ENCODE measurements at places on chromosomes 13 and 19.

GRCh38 chr13:94239135-94239534, 240.3 kb downstream of the DCT start:
- DNase-seq: no peak

GRCh38 chr13:99214232-99214631, 13.6 kb downstream of the UBAC2 start:
- no peak for DNase-seq

- DNase-seq: no peak
These were observed 324.9 kb upstream of the GPC6 start for GRCh38 chr13:92901739-92902138.

DNA sequence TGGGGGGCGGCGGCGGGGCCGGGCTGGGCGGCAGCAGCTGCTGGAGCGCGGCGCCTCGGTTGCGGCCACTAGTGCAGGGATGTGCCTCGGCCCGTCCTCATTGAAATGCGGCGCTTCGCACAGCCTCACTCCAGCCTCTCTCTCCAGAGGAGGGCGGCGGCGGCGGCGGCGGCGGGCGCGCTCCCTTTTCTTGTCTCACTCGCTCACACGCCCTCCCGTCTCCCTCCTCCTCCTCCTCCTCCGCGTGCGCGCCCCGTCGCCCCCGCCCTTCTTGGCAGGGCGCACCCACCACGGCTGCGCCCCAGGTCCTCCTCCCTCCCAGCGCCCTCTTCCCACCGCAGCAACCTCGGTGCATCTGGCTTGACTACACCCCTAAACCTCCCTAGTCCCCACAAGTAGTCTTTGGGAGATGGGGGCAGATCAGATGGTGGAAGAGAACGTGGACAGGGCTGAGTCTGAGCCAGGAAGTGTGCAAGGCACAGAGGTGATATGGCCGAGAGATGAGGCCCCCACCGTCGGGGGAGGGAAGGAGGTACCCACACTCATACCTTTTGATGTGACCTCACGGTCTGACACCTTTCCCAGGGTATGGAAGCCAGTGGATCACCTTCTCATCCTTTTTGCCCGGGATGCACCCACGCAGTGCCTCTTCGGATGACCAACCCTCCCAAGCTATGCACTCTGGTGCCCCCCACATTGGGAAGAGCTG, at the start of gene DCLK1:
DCLK1 (minus strand) TSS at position 161 of the 709 bp plus-strand sequence.
- DNase-seq: peak; percentile 6

DNA sequence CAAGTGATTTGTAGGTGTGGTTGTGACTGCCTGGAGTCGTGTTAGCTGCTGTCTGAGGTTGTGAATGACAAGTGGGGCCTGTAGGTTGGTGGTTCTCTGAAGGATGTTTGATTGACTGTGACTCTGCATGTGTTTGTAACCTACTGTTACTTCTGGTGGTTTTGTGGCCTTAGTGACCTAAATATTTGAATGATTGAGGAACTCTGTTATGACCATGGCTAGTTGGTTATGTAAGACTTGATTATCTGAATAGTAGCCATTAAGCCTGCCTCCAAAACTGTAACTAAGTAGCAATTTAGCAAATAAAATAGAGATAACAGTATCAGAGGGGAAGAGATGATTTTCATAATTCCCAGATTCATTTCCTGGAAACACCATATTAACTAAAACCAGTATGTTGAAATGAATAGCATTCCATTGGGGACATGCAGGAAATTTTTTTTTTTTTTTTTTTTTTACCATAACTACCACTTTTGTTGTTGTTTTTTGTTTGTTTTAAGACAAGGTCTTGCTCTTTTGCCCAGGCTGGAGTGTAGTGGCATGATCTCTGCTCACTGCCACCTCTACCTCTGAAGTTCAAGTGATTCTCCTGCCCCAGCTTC, 865 bp downstream of the ZNF382 start:
- no peak for DNase-seq

DNA sequence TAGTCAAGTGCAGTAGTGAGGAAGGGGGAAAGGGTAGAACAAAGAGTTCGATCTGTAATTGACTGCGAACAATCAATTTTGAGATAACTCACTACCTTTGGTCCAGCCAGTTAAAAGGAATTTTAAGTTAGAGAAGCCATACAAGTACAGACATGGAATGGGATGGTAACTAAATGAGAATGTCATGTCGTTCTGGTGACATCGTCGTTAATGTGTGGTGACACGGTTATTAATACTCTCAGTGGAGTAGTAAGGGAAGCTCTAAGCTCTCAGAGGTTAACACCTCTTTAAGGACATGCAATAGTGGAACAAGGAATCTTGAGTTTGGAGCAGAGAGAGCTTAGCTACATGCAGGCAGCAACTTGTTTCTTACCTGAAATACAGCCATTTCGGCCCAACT, 154.9 kb upstream of the KLF12 start:
- DNase-seq: no peak

DNA sequence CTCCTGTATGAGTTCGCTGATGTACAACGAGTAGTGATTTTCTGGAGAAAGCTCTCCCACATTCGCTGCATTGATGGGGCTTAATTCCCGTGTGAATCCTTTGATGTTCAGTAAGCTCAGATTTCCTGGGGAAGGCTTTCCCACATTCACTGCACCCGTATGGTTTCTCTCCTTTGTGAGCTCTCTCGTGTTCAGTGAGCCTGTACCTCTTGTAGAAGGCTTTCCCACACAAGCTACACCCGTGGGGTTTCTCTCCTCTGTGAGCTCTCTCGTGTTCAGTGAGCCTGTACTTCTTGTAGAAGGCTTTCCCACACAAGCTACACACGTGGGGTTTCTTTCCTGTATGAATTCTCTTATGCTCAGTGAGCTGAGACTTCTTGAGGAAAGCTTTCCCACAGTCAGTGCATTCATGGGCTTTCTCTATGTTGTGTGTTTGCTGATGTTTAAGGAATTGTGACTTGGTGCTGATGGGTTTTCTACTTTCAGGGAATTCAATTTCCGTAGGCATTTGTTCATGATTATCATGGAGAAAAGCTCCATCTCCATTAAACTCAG, 3.5 kb upstream of the ZNF577 start:
- DNase-seq: no peak

GRCh38 chr13:34361560-34361959, 543.6 kb downstream of the RFC3 start:
- no peak for DNase-seq

DNA sequence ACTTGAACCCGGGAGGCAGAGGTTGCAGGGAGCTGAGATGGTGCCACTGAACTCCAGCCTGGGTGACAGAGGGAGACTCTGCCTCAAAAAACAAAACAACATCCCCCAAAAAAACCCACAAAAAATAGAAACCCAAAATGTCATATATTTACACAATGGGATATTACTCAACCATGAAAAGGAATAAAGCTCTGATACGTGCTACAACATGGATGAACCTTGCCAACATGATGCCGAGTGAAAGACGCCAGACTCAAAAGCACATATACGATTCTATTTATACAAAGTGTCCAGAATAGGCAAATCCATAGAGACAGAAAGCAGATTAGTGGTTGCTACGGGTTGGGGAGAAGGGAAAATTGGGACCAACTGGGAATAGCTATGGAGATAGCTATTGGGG, 2.1 kb upstream of the TPRX1 start:
- no peak for DNase-seq

GRCh38 chr13:44153496-44153895, 220.1 kb upstream of the SERP2 start:
- no peak for DNase-seq

GRCh38 chr13:102033386-102033785, 368.5 kb downstream of the FGF14 start:
- DNase-seq: peak; percentile 94

DNA sequence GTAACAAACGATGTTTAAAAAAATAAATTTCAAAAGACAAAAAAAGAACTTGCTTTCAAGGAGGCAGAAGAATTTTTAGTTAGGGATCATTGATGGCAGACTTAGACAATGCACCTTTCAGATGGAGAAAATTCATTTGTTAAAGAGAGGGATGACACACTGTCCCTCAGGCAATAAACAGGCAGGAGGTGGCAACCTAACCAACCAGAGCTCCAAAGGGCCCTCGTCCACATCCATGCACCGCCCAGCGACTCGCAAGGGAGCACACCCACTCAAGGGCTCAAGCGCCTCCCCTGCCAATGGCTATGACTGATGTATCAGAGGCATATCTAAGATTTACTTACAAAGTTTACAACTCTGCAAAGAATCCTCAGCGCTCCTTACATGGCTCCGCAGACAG, 81.9 kb downstream of the TUBGCP3 start:
- DNase-seq: no peak

- no peak for DNase-seq
These were observed 9.2 kb downstream of the NTN5 start for GRCh38 chr19:48663667-48664066.

DNA sequence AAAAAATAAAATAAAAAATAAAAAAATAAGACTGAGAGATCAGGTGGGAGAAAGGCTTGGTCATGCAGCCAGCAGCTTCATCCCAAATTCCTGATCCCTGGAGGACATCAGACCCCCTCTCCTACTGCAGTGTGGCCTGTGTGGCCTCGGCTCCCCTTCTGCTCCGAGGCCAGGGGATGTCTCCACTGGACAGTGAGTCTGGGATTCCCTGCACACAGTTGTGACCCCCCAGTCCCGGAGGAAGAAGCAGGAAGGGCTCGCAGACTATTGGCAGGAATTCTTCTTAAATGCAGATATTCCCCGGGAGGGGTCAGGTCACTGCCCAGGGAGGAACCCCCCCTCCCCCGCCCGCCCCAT, 41.9 kb downstream of the ZNF627 start:
- DNase-seq: no peak

- DNase-seq: no peak
These were observed 1.2 kb downstream of the ALKBH7 start for GRCh38 chr19:6373813-6374108.

- no peak for DNase-seq
These were observed 3.3 kb downstream of the EEF2 start for GRCh38 chr19:3981736-3982681.

- DNase-seq: peak; percentile 84
These were observed 12.3 kb downstream of the ATP8B3 start for GRCh38 chr19:1799695-1800342.

DNA sequence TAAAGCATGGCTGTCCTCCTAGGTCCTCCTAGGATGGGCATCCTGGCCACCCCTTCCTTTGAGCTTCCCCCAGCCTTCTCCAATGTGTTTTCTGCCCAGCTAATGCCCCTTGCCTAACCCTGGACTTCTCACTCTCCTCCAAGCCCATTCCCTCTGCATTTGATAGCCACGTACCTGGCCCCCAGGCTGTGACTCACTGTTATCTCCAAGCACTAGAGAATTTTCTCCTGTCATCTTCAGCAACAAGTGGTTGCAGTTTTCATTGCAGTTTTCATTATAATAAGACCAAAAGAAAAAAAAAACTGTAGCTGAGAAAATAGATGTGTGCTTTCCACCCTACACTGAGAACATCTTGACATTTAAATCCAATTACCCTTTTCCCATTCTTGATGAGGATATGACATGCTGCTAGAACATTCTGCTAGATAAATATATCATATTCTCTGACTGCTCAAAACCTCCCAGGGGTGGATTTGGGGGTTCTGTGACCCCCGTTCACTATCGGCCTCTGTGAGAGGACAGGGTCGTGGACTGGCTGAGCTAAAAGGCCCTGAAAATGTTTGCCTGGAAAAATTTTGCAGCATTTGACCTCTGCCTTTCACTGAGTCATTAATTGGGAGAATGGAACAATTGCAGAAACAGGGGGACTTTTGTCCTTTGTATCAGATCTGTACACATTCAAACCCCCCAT, 58.8 kb upstream of the KCTD15 start:
- no peak for DNase-seq

GRCh38 chr13:101346161-101346560, 70.1 kb downstream of the NALCN start:
- DNase-seq: no peak

- no peak for DNase-seq
These were observed 13.7 kb upstream of the NCCRP1 start for GRCh38 chr19:39183104-39183503.

- no peak for DNase-seq
These were observed 9.2 kb downstream of the TMED1 start for GRCh38 chr19:10826846-10827245.

GRCh38 chr19:8342684-8343482, at the start of gene KANK3:
Gene KANK3, minus strand, starts transcription at chr19:8343262. Its CDS starts 5,434 bp downstream, at chr19:8337828.
- peak; percentile 50 for DNase-seq

DNA sequence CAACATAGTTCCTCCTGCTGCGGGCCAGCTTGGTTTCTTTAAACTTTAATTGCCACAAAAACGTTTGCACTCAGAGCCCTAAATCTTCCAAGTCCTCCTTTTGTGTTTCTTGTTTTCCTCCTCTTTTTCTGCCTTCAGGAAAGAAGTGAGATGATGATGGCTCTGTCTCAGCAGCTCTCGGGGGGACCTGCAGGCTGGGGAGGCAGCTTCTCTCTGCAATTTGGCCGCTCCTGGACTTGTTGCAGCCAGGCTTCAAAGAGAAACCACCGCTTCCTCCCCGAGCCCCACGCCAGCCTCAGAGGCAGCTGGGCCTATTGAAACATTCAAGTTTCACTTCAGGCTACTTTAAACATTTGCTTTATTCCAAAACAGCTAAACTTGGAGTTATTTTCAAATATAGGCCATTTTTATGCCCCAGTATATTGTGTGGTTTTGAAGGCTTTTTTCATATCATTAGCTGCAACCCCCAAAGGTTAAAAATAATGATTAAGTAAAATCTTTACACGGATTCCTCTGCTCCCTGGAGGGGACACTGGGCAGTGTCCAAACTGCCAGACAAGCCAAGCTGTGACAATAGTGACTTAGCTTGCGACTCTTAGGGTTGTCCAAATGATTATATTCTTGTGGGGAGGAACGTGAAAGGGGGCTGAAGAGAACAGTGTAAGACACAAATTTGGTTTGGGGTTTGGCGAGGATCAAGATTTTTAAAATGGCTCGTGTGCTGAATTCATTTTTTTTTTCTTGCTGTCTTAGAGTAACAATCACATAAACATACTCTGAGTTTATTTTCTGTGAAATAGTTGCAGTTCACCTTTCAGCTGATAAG, 330.8 kb downstream of the DLEU7 start:
- no peak for DNase-seq

- DNase-seq: no peak
These were observed 94.8 kb downstream of the SOX1 start for GRCh38 chr13:112161521-112162301.

- no peak for DNase-seq
These were observed 1433.0 kb downstream of the UQCRFS1 start for GRCh38 chr19:27779954-27780353.

GRCh38 chr13:44052780-44053184, 173.1 kb downstream of the LACC1 start:
- no peak for DNase-seq

- no peak for DNase-seq
These were observed 5.8 kb downstream of the FUZ start for GRCh38 chr19:49807058-49807903.

DNA sequence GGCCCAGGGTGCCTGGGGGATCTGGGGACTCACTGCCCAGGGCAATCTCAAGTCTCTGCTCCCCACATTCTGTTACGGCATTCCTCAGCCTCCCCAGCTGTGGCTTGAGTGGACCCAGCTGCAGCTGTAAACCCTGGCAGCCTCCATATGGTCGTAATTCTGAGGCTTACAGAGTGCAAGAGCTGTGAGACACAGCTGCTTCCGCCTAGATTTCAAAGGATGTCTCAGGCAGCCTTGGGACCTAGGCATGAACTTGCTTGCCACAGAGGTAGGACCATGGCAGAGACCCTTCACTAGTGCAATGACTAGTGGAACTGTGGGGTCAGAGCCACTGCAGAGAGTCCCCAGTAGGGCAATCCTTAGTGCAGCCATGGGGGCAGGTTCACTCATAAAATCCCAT, 297.5 kb downstream of the ENOX1 start:
- DNase-seq: no peak

All from DMS79 (cell line).